ENCODE measurements at places on chromosomes 1 and 21.

- no peak for DNase-seq
These were observed 8.6 kb downstream of the CLDN14 start for GRCh38 chr21:36471254-36471723.

GRCh38 chr1:153375511-153375910 lies at the start of gene S100A12:
TSS of gene S100A12 (minus strand) at chr1:153375621. CDS start at chr1:153374592, 1,029 bp downstream.
- no peak for DNase-seq

DNA sequence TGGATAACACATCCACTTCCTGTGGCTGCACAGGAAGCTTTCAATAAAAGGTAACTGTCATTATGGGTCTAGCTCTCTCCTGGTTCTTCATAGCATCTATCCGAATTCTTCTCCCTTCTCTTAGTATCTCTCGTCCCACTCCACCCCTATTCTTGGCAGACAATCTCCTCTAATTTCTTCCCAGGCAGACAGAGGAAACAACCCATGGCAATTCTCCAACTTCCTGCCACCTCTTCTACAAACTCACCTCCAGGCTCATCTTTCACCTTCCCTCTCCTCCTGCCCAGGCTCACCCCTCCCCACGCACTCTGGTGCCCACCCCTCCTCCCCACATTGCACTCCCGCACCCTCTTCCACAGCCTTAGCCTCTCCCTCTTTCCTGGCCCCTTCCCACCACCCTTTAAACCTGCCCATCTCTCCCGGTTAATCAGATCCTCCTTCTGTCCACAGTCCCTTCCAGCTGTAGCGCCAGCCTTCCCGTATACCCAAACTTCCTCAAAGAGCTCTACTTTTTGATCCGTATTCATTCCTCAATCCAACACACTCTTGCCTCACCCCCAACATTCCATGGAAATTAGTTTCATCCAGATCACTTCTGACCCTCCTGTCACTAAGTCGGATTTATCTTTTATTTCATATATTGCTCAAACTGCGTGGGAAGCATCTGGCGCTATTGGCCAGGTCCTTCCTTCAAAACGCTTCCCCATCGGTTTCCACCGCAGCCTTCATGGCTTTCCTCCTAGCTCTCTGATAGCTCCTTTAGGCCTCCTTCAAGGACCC lies 25.9 kb downstream of the SHISA4 start:
- no peak for DNase-seq

- DNase-seq: no peak
These were observed 59.6 kb downstream of the XPR1 start for GRCh38 chr1:180691322-180691913.

- no peak for DNase-seq
These were observed 7.0 kb downstream of the DIP2A start for GRCh38 chr21:46465651-46466050.

- DNase-seq: no peak
These were observed 180.2 kb downstream of the ATP6V1G3 start for GRCh38 chr1:198360208-198360729.

DNA sequence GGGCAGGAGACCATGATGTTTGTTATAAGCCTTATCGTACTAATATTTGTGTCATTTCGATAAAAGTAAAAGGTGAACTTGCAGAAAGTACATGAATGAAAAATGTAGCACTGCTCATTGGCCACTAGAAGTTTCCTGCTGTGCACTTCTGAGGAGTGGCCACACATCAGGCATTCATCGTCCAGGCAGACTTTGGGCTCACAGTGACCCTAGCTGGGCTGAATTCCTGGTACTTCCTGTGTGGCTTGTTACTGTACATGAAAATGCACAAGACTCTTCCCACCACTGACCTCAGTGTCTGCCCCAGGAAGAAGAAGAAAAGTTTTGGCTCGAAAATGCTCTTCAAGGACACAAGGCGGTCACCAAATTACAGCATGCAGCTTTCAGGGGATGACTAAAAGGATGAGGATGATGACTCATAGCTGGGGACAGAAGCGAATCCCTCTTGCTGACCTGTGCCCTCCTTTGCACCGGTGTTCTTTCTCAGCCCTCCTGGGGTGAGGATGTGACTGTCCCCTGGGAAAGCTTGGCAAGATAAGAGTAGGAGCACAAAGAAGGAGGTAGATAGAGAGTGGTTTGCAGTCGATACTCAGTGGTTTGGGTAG lies 252.4 kb upstream of the KAZN start:
- no peak for DNase-seq

GRCh38 chr1:76901158-76901767 lies 34.0 kb downstream of the ST6GALNAC5 start:
- DNase-seq: no peak

GRCh38 chr1:208241512-208241911 lies 2.7 kb downstream of the PLXNA2 start:
- DNase-seq: no peak

DNA sequence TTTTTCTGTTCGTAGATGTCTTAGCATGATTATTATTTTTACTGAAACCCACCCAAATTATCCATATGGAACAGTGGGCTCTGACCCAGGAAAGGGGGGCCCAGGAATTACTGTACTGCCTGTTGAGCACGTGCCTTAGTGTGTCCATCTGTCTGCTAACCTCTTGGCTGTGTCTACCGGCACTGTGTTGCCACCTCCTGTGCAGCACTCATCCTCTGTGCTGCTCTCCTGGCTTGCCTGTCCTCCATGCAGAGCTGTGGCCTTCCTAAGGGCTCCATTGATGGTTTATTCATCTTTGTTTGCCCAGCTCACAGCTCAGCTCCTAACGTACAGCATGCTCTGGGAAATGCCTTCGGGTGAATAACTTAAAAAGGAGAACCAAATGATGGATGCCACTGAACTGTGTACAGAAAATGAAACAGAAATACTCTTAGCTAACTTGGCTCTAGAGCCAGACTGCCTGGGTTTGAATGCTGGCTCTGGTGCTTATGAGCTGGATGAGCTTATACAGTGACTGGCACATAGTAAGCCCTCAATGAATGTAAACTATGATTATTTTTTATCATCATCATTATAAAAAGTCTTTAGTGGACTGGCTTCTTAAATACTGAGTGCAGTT lies 11.4 kb upstream of the RPTN start:
- DNase-seq: no peak
